ENCODE measurements at places on chromosomes 7 and 10.

DNA sequence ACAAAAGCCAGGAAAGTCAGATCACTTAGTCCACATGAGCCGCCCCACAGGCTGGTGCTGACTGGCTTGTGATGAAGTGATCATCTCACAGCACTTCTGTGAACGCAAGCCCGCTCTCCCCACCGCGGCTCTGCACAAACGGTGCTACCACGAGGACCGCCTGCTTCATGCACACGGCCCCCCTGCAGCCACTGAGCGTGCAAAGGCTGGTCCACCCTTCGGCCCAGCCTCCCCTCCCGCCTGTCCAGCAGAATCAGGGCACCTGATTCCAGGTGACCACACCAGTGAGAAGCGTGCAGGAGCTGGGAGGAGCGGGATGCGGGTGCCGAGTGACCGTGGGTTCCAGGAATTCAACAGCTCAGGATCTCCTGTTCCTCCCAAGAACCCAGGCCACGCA, 32.2 kb downstream of the MAD1L1 start:
- no peak for DNase-seq

DNA sequence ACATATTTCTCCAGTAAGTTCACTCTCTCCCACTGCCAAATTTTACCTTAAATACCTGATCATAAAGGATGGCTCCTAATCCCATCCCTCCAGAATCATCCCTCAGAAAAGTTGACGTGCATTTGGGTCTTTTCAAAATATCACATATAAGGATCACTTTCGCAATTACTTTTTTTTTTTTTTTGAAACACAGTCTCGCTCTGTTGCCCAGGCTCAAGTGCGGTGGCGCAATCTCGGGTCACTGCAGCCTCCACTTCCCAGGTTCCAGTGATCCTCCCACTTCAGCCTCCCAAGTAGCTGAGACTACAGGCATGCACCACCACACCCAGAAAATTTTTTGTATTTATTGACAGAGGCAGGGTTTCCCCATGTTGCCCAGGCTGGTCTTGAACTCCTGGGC, 17.4 kb downstream of the ZCWPW1 start:
- DNase-seq = no peak

GRCh38 chr10:115422624-115423023, 329.5 kb downstream of the ATRNL1 start:
- no peak for DNase-seq

DNA sequence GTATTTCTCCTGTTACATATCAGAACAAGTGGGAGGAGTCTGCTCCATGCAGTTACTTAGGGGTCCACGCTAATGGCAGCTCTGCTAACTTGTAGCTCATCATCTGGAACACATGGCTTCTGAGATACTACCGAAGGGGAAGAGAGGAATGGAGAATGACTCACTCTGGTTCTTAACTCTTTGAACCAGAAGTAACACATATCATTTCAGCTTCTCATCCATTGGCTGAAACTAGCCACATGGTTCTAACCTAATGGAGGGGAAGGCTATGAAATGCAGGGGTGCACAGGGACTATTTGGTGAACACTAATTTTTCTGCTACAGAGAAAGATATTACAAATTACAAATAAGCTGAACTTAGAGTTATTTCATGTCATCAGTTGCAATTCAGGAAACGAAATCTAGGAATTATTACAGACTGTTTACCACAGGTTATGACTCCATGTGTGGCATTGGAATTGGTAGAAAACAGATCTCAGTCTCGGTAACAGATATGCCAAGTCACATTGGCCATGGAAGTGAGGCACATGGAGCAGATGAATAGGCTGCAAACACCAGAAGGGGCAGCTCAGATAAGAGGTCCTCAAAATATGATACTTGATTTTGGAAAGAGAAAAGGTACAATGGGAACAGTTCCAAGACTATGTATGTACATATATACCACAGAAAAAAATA, 9.4 kb upstream of the KAT6B start:
- no peak for DNase-seq

DNA sequence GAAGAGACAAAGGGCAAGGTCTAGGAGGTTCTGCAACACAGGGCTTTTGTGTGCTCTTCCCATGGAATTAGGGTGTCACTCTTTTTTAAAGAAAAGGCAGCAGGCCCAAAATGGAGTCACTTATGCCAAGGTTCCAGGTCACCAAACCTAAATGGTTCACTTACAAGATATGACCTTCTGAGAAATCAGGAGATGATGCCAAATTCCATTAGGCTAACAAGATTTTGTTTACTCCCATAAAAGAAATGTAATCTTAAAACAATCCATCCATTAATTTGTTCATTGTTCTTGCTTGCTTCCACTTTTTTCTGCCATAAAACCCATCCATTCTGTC, 158.1 kb downstream of the SNX13 start:
- no peak for DNase-seq

- no peak for DNase-seq
Measured at GRCh38 chr7:148588670-148589131, 1.9 kb upstream of the C7orf33 start.

GRCh38 chr7:132771301-132771730, 195.0 kb upstream of the PLXNA4 start:
- no peak for DNase-seq

DNA sequence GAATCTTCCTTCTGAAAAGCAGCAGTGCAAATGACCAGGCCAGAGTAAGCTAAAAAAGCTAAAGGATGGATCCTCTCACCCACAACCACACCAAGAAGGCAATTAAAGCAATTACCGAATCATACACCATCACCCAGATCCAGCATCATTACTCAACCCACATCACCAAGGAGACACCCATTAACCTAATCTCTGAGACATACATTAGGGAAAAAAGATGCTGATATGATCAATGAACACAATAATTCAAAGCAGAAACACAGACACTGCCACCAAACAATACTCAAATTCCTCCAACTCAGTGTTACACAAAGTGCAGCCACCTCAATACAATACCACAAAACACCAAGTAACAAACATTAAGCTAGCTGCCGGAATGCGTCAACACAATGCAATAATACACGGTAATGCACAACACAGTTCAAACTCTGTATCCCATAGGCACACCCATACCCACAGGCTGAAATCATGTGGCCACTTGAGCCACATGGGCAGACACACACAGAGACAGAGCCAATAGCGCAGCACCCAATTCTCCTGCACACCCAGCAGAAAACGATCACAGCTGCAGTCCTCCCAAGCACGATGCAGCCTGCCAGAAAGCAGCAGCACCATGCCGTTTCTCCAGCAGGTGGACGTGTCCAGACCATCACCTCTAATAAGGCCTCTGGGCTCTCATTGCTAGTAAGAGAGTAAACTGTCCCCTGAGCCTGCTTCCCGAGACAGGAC, 21.5 kb downstream of the PAX2 start:
- DNase-seq = no peak

DNA sequence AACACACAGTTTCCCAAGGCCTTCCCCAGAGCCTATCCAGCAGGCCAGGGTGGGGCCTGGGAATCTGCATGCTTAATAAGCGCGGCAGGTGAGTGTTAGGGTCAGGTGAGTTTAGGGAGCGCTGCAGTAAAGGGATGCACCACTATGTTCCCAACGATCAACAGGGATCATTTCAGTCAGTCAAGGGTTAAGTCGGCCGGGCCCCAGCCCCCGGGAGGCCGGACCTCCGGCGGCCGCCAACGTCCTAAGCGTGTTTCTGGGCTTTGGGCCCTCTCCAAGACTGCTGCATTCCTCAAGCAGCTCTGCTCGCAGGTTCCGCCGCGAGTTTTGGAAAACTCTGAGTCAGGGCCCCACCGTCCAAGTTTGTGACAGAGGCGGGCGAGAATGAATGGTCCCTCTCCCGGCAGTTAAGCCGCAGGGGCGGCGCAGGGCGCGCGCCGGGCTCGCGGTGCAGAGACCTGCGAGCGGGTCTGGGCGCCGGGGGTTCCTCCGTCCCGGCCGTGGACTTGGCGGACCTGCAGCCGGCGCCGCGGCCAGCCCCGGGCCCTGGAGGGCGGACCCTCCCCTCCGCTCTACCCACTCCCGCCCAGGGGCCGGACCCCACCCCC, 81.6 kb downstream of the ARHGAP22 start:
- DNase-seq = no peak

GRCh38 chr10:50522908-50523307, 100.8 kb downstream of the SGMS1 start:
- no peak for DNase-seq

GRCh38 chr7:19930051-19930450, 156.6 kb upstream of the TMEM196 start:
- DNase-seq = no peak

GRCh38 chr7:33981671-33982424, 76.5 kb downstream of the BMPER start:
- DNase-seq = no peak

GRCh38 chr7:81272176-81272575, 353.3 kb upstream of the SEMA3C start:
- DNase-seq = no peak

Data from LoVo (cell line).